ENCODE measurements at places on chromosomes 12 and 14.
A peak's percentile ranks its signal among the peaks of the same experiment; 100 is the strongest.

- DNase-seq = peak; percentile 86
Measured at GRCh38 chr14:32073537-32074189, 3.4 kb upstream of the ARHGAP5 start.

DNA sequence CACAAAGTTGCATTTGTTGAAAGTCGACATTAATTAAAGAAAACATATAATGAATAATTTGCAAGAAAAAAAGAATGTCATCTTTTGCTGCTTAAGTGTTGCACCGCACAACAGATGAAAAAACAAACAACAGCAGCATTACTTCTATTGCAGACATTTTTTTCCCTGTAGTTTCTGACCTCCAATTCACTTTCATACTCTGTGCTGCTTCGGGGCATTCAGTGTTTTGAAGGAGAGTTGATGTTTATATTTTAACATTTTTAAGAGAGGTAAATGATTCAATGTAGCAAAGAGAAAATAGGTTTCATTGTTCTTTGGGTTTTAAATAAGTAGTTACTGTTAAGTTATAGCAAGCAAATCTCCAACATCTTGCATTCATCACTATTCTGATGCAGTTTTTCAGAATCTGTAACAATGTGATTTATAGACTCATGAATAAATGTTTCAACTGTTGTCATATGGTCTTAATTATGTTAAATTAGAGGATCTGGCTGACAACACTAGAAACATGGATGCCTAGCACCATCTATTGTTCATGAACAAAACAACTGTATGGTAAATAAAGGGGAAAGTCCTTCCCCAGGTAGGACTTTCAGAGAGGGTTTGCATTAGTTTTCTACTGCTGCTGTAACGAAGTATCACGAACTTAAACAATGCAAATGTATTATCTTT lies 168.1 kb downstream of the BCAT1 start:
- DNase-seq = no peak

DNA sequence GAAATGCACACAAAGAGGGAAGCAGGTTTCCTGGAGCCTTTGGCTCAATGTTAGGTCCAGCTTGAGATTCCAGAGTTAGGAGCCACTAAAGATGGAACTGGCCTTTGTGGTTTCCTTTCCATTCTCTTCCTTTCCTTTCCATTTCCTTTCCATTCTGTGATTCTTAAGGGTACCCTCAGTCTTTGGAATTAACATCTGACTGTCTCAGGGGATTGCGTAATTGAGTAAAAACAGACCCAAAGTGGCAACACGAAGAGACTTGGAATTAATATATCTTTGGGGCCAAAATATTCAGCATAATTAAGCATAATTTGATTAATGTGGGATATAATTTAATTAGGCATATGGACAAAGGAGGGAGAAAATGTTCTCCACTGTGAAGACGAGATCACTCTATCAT lies 205.6 kb downstream of the CRADD start:
- DNase-seq = no peak

- DNase-seq = no peak
Measured at GRCh38 chr14:36975834-36976233, 196.6 kb downstream of the SLC25A21 start.

- DNase-seq = no peak
Measured at GRCh38 chr12:112942572-112942971, 4.3 kb downstream of the OAS3 start.

DNA sequence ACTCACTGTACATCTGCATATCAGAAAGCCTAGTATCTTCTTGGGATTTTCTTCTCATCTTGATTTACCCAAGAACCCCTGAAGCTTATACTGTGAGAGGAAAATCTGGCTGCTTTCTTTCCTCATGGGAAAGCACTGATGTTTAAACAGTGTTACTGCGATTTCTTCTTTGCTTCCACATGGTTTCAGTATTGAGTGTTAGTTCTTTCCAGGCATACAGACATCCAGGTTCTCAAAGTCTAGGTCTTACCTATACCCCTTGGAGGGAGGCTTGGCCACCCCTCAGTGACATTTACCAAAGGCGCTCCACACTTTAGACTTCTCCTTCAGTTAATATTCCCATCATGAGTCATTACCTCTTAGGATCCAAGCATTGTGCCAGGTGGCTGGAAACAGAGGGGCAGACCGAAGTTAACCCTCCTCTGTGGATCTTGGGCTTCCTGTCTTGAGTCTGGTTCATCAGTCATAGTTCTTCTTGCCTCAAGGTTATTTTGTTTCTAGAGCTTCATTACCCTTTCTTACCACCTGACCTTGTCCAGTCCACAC lies 79.1 kb downstream of the TMEM117 start:
- no peak for DNase-seq

DNA sequence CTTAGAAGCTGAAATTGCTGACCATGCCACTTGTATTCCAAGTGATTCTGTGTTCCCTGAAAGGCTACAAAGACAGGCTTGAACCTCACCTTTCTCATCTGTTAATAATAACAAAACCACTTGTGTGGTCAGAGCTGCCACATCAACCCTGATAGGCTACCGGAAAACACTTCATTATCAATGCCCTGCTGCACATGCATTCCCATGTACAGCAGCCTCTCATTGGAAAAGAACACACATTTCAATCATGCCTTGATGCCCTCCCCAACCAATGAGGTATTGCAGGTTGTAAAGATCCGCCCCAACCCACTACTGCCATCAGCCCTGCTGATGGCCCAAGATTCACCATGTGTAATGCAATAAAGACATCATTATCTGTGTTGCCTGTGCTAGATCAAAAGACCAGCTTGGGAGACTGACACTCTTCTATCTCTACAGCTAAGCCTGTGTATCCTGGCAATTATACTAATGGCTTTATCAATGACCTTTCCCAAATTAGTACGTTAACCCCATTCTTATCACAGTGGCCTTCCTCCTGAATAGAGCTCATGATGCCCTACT lies 2.8 kb downstream of the GPR19 start:
- DNase-seq = no peak

GRCh38 chr12:41892302-41892701 lies 252.4 kb downstream of the GXYLT1 start:
- no peak for DNase-seq

DNA sequence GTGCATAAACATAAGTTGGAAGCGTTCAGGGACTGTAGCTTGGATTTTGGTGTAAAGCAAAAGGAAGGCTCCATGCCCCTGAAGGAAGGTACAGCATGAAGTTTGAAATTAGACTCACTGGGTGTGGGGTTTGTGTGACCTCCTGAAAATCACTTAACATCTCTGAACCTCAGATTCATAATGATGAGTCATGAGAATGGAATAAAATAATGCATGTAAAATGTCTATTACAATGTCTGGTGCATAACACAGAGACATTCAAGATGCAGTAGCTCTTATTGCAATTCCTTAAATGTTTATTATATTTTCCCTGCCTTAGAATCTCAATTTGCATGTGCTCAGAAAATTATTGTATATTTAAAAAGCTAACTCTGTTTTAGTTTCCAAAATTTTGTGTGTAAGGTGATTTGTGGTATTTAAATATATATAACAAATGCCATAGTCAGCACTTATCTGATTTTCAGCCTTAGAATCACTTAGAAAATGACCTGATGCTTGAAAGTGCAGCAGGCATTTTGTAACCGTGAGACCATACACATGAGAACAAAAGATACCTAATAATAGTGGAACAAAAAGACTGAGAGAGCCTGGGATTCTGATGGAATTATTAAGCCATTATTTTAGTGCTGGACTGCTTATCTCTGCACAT lies 66.3 kb downstream of the E2F7 start:
- no peak for DNase-seq

- DNase-seq = no peak
Measured at GRCh38 chr14:90747909-90748308, 68.3 kb downstream of the TTC7B start.

- no peak for DNase-seq
Measured at GRCh38 chr12:45138609-45139008, 77.3 kb upstream of the ANO6 start.

GRCh38 chr14:61140872-61141271 lies 140.3 kb downstream of the TMEM30B start:
- peak; percentile 88 for DNase-seq

DNA sequence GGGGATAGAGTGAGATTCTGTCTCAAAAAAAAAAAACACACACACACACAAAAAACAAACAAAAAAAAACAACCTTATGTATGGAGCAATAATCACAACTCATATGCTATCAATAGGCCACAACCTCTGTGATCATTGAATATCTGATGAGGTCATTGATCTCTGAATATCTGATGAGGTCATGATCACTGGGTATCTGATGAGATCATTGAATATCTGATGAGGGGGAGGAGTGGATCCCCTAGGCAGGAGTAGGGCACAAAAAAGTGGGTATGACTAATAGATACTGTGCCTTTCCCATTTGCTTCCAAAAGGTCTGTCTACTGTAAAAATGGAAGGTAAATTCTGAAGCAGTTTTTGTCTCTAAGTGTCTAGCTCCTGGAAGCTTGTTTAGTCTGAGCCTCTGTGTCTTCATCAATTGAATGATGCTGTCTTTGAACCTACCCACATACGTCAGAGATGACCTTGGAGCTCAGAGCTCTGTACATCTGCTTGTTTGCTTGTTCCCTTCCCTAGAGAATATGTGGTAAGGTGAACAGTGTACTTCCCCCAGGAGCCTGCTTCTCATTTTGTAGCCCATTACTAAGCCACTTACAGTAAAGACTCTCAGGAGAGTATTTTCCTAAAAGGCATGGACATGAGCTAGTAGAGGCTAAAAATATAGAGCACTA lies 13.6 kb downstream of the PAH start:
- no peak for DNase-seq

- no peak for DNase-seq
Measured at GRCh38 chr14:88823968-88824313, 510 bp upstream of the TTC8 start.

DNA sequence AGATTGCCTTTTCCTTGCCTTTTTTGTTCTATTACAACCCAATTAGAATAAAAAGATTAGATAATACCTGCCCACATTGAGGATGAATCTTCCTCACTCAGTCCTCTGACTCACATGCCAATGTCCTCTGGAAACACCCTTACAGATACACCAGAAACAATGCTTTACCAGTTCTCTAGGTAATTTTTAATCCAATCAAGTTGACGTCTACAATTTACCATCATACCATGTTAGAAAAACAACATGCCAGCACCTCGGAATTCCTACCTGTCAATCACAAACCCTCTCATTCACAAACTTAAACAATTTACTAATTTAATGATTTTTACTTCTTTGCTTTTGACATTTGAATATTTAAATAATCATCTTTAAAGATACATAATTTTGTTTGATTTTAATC lies 953.8 kb downstream of the TRHDE start:
- DNase-seq = no peak
